ENCODE measurements at places on chromosomes 11 and 22.

DNA sequence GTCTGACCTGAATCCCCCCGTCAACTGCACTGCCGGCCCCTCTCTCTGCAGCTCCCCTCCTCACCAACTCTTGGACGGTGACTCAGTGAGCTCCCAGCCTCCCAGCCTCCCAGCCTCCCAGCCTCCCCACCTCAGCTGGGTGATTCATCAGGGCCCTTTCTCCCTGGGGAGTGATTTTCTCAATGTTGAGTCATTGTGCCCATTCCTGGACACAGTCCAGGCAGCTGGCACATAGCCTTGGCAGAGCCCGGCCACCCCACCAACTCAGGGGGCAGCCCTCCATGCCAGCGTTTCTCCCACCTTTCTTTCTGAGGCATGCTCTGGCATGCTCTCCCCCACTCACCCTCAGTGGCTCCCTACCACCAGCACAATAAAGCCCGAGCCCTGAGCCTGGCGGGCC, 30.7 kb downstream of the PDE2A start:
- peak; percentile 76 for DNase-seq

DNA sequence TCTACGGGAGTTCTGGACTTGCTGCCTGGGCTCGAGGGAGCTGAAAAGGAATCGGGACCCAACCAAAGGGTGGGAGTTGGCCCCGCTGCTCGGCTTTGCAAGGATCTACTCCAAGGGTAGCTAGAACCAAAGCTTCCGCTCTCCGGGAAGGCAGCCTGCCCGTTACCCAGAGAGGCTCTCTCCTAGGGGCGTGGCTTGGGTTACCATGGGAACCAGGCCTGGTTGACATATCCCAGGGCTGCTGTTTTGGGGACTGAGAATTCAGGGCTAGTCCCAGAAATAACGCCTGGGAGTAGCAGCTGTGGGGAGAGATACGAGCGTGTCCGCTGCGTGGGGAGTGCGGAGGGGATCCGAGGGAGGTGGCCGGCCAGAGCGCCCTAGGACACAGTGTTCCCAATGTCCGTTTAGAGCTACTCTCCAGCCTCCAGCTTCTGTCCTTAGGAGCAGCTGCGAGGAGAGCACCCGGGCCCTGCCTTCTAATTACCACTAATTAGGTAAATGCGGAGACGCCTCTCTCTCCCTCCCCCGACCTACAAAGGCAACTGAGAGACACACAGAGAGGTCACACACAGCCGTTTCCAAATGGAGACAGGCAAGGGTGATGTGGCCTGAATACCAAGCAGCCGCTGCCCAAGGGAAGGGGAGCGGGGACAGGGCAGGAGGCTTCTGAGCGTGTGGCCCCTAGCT, 141.6 kb upstream of the CADM1 start:
- DNase-seq, result no peak

GRCh38 chr11:117986981-117987574, 884 bp downstream of the IL10RA start:
- peak; percentile 90 for DNase-seq

- no peak for DNase-seq
Observed at GRCh38 chr11:111189466-111189865, 56.1 kb upstream of the POU2AF2 start.

GRCh38 chr11:9004183-9004926, 554 bp upstream of the NRIP3 start:
- no peak for DNase-seq

DNA sequence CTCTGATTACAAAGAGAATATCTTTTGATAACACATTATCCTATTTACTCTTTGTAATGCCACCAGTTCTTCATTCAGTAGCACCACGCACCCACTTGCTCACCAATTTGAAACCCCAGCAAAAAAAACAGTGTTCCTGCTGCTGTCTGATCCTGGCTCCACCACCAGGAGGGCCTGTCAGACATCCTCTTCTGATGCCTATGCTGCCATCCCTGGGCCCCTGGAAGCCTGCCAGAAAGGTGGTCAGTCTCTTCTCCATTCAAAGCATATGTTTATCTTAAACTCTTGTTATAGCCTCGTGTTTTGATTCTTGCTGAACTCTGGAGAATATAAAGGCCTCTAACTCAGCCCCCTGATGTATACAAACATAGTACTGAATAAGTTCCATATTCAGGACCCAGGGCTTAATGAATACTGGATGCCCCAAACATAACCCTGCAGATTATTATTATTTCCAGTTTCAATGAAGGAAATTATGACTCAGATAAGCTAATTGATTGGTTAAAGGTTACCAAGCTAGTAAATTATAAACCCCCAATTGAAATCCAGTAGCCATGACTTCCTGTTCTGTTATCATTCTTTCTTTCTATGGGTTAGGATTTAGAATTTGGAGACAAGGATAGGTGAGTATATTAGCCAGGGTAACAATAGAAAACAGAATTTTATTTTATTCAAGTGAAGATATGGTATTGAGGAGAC, 116.7 kb downstream of the NTM start:
- DNase-seq, result no peak

GRCh38 chr11:100785148-100785983, 98.3 kb downstream of the ARHGAP42 start:
- no peak for DNase-seq

DNA sequence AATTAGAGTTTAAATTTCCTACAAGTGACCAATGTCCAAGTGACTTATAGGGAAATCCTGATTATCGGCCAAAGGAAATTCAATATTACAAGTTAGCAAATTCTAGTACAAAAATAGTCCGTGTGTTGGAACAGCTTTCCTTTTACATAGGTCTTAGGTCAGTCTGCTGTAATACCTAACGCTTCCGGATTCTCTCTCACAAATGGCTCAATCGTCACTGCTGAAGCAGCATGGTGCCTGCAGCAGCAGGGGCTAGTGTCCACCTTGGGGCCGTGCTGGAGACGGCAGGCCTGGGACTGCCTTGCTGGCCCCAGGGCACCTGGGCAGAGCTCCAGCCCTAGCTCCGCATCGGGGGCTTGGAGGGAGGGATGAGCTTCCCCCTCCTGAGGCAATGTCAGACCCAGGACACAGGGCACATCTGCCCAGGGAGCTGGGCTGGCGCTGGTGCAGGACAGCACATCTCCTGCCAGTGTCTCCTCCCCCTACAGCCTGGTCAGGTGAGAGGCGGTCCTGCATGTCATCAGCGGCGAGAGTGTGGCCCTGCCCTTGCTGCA, 39.4 kb upstream of the CLTCL1 start:
- DNase-seq, result no peak

DNA sequence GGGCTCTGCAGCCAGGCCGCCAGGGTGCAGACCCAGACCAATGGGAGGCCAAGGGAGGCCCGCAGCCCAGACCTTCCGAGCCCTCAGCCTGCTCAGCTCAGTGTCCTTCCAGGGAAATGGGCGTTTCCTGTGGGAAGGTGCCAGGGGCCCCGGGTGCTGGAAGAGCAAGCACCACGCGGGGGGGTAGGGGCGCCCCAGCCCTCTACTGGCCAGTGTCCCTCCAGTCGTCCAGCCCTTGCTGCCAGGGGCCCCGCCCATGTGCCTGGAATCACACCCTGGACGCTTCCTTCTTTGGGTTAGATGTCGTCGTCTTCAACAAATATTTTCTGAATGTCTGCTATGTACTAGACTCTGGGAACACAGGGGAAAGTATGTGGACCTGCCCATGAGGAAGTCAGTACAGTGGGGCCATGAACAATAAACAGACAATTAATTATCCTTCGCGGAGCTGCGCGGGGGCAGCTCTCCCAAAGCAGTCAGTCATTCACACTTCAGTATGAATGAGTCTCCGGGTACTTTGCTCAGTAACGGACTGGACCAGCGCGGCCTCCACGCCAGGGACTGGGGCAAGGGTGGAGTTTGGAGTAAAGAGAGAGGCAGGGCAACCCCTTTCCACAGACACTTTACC, 60.2 kb downstream of the CDKN1C start:
- peak; percentile 17 for DNase-seq

DNA sequence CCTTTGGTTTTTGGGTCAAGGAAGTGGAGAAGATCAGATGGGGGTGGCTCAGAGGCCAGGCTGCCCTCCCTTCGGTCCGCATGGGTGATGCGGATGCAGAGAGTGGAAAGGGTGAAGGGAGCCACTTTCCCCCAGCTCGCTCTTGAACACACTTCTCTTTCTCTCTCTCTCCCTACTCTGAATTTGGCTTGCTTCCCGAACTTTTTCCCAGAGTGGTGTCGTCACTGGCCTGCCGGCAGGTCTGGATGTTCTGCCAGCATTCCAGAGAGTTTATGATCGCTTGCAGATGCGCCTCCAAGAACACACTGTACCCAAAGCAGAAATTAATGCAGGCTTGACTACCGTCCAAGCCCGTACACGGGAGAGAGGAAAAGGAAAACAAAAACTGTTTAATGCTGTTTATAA, 103.2 kb downstream of the ZBTB16 start:
- DNase-seq, result no peak

DNA sequence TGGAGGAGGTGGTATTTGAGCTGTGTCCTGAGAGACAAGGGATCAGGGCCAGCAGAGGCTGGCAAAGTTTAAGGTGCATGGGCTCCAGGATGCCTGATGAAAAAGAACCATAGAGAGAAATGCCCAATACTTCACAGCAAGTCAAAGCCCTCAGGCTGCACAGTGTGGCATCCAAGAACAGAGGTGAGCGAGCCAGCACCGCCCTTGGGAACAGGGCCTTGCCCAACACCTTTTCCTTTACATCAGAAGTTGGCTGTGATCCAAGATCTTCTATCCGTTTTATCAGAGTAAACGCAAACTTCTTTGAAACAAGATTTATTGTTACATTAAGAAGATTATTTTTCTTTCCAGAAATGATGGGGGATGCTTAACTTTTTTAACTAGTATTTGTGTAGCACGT, 1.4 kb downstream of the B3GNT6 start:
- peak; percentile 6 for DNase-seq

DNA sequence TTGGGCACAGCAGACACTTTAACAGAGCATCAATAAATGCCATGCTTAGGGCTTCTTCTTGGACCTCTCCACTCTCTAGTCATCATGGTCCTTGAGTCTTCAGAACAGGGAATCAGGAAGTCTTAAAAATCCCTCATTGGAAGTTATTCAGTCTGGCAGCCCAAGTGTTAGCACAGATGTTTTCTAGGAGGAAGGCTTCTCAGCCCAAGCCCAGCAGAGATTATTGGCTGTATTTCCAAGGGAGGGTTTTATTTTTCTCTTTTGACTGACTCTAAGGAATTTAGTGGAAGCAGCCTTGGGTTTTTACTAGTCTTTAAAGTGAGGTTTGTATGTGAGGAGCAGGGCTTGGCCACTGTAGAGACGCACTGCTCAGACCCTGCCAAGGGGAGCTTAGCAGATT, 41.9 kb downstream of the CEP164 start:
- no peak for DNase-seq

GRCh38 chr11:119709638-119710346, 19.2 kb downstream of the NECTIN1 start:
- no peak for DNase-seq

DNA sequence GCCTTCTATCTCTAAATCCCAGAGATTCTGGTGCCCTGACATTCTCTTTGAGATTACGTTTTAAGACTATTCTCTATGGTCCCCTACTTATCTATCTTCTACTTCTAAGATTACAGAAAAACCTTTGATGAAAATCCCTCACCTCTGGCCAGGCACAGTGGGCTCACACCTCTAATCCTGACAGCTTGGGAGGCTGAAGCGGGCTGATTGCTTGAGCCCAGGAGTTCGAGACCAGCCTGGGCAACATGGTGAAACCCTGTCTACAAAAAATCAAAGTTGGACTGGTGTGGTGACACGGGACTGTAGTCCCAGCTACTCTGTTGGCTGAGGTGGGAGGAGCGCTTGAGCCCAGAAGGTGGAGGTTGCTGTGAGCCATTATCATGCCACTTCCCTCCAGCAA, 14.4 kb downstream of the NUP98 start:
- no peak for DNase-seq

GRCh38 chr11:111607751-111608150, 5.5 kb downstream of the SIK2 start:
- no peak for DNase-seq

DNA sequence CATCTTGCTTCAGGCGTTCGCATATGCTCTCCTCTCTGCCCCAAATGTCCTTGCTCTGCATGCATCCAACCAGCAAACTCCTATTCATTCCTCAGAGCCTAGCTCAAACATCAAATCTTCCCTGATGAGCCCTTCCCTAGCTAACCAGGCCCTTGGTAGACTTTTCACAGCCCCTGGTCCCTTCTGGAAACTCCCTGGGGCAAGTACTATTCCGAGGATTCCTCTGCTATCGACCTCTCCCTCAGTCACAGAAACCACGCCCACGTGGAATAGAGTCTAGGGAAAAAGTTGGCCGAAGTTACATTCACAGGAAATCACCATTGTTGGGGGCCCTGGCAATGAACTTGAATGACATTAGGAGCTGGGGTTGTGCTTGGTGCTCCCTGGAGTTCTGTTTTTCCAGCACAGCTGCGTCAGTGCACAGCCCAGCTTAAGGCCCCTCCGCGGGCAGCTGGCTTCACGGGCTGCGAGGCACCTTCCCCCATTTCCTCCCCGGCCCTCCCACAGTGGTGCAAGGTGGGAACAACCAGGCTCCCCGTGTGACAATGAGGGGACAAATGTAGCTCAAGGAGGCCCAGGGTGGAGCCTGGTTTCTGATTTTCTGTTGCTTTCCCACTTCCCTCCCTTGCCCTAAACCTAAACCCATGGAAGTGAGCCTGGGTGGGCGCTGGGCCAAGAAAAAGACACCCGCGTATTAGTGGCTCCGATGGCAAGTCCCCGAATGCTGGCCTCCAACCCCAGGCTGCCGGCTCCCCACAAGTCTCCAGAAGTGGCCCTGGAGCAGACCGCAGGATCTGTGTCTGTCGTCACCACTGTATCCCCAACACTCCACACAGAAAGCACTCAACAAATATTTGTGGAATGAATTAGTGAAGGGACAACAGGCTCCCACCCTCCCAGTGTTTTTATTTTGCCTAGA, 4.3 kb upstream of the ATP5MGL start:
- peak; percentile 35 for DNase-seq

- DNase-seq, result peak; percentile 88
Observed at GRCh38 chr11:74754507-74755252, 6.0 kb downstream of the RNF169 start.

GRCh38 chr22:12697441-12697840, 2830.6 kb upstream of the OR11H1 start:
- DNase-seq, result no peak

DNA sequence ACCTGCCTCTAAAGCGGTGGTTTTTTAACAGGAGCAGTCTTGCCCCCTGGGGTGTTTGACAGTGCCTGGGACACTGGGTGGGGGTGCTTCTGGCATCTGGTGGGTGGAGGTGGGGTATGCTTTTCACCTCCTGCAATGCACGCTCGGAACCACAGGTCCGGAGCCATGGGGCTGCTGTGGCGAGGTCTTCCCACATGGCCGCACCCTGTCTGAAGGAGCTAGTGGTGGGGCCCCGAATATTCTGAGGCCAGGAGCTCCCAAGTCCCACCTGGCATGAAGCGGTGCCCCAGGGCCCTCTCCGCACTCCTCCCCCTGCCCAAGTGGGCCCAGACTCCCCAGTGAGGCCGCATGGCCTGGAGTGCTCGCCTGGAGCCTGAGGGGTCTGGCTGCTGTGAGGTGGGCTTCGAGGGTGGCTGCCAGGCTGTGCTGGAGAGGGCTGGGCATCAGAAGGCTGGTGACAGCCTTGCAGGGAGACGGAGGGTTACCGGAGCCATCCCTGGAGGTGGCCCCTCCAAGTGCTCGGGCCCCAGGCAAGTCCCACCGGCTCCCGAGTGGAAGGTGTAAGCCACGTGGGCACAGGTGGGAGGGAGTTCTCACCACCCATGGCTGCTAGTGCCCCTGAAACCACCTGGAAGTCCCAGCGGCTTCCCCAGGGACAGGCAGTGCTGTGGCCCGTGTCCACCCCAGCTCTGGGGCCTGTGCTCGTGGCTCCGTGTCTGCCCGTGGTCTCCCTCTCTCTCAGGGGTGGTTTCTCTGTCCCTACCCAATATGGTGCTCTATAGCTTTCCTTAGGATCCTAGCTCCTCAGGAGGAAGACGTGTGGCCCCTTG, 15.1 kb downstream of the TBX1 start:
- no peak for DNase-seq

GRCh38 chr11:6737872-6738466, 33.8 kb downstream of the OR2AG2 start:
- DNase-seq, result peak; percentile 69

Data from suppressor macrophage treated with lipopolysaccharide for 4 hours (primary cell).